NCI-H1417 treated with DMSO at 0.1 percent for 48 hours (cell line): ENCODE measurements at places on chromosomes 13 and 19.
A peak's percentile ranks its signal among the peaks of the same experiment; 100 is the strongest.

GRCh38 chr13:113427562-113428468 lies 25.5 kb downstream of the ADPRHL1 start:
- no peak for DNase-seq

DNA sequence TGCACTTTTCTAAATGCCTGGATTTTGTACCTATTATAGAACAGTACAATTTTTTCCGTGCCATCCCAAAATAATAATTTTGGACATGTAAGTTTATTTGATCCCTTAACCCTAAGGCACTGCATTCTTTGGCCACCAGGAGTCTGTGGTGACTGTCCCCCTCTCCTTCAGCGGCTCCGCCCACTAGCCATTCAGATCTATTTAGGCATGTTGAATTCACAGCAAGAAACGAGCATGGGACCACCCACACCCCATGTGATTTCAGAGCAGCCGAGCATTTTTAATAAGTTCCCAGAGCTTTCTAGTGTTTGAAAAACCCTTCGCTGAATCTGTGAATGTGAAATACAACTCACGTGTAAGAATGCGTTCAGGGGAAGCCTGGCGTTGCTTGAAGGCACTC lies 567.5 kb downstream of the MYO16 start:
- no peak for DNase-seq

DNA sequence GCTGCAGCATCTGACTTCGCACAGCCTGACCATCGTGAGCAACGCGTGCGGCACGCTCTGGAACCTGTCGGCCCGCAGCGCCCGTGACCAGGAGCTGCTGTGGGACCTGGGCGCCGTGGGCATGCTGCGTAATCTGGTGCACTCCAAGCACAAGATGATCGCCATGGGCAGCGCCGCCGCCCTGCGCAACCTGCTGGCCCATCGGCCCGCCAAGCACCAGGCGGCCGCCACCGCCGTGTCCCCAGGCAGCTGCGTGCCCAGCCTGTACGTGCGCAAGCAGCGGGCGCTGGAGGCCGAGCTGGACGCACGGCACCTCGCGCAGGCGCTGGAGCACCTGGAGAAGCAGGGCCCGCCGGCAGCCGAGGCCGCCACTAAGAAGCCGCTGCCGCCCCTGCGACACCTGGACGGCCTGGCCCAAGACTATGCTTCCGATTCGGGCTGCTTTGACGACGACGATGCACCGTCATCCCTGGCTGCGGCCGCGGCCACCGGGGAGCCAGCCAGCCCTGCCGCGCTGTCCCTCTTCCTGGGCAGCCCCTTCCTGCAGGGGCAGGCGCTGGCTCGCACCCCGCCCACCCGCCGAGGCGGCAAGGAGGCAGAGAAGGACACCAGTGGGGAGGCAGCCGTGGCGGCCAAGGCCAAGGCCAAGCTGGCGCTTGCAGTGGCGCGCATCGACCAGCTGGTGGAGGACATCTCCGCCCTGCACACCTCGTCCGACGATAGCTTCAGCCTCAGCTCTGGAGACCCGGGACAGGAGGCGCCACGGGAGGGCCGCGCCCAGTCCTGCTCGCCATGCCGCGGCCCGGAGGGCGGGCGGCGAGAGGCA lies 13.6 kb downstream of the C19orf25 start:
- no peak for DNase-seq

GRCh38 chr13:41107104-41107571 lies 25.5 kb downstream of the KBTBD6 start:
- DNase-seq = no peak

- DNase-seq = no peak
These were observed 58.9 kb upstream of the GJB6 start for GRCh38 chr13:20291037-20291436.

- peak; percentile 35 for DNase-seq
These were observed 177.3 kb upstream of the KL start for GRCh38 chr13:32838945-32839344.

DNA sequence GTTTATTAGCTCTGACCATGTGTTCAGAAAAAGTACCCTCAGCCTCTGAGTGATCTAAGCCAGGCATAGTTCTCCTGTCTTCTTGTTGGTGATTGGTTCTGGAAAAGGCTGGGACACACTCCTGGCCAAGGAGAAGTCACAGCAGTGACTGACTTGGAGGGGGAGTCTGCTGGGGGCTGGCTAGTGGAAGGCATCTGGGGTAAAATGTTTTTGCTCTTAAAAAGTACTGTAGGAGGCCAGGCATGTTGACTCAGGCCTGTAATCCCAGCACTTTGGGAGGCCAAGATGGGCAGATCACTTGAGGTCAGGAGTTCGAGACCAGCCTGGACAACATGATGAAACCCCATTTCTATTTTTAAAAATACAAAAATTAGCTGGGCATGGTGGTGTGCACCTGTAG lies 21.7 kb downstream of the FAM187B start:
- DNase-seq = no peak

GRCh38 chr19:31387717-31388301 lies 38.6 kb upstream of the TSHZ3 start:
- no peak for DNase-seq

- DNase-seq = no peak
These were observed 8.9 kb upstream of the ELF1 start for GRCh38 chr13:41028051-41028450.

- DNase-seq = no peak
These were observed 187.8 kb downstream of the LHFPL6 start for GRCh38 chr13:39415008-39415802.

GRCh38 chr13:108760541-108760940 lies 131.1 kb downstream of the MYO16 start:
- DNase-seq = no peak

DNA sequence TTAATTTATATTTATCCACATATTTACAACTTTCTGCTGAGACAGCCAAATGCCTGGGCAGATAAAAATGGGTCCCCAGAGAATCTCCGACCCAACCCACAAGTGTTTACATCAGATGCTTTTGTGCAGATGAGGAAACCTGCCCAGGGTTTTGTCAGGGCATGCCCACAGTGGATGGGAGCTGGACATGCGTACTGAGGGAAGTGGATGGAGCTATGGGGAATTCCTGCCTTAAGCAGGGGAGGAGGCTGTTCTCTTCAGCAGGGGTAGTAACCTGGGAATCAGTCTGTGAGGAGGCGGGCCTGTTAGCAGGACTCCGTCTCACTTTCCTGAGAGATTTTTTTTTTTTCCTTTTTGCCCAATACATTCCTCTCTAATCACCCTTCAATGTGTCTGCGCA lies 122.9 kb downstream of the RFC3 start:
- DNase-seq = no peak

- no peak for DNase-seq
These were observed 34.9 kb upstream of the UQCRFS1 start for GRCh38 chr19:29247872-29248271.

- DNase-seq = no peak
These were observed 11.2 kb downstream of the CEBPA start for GRCh38 chr19:33290956-33291622.

DNA sequence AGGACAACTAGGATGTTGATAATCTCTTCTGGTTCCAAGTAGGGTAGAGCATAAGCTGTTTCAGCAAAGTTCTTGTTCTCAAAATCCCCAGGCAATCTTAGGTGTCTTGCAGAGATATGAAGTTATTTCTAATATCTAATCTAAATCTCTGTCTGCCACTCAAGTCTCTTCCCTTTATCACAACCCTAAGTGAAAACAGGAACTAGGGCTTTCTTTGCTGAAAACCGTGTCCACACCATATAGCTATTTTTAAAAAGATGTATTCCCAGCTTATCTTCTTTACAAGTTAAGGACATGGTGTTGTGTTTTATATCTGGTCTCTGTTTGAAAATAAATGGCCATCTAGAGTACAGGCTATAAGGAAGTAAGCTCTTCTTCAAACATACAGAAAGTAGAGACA lies 11.3 kb upstream of the RNASEH2B start:
- no peak for DNase-seq

- DNase-seq = no peak
These were observed 27.5 kb upstream of the SHKBP1 start for GRCh38 chr19:40549007-40549708.

GRCh38 chr13:73299787-73300186 lies 241.0 kb downstream of the KLF5 start:
- no peak for DNase-seq

- DNase-seq = no peak
These were observed 454.5 kb downstream of the SUCLA2 start for GRCh38 chr13:47546391-47547225.

- no peak for DNase-seq
These were observed 721 bp downstream of the TNFSF11 start for GRCh38 chr13:42574435-42575311.

DNA sequence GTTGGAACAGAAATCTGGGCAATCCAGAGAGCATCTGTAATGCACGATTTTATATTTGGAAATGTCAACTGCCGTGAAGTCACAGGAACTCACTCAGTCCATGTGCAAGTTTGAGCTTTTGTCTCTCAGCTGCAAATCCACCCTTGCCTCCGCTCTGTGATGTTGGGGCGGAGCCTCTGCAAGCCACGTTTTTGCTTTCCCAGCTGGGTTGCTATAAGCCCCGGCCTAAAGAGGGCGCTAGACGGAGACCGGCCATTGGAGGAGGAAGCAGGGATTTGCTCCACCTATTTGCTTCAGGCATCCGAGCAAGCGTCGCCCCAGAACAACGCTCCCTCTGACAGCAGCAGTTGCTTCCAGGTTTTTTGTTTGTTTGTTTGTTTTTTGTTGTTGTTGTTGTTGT lies 56.2 kb downstream of the TRPM4 start:
- DNase-seq = no peak

DNA sequence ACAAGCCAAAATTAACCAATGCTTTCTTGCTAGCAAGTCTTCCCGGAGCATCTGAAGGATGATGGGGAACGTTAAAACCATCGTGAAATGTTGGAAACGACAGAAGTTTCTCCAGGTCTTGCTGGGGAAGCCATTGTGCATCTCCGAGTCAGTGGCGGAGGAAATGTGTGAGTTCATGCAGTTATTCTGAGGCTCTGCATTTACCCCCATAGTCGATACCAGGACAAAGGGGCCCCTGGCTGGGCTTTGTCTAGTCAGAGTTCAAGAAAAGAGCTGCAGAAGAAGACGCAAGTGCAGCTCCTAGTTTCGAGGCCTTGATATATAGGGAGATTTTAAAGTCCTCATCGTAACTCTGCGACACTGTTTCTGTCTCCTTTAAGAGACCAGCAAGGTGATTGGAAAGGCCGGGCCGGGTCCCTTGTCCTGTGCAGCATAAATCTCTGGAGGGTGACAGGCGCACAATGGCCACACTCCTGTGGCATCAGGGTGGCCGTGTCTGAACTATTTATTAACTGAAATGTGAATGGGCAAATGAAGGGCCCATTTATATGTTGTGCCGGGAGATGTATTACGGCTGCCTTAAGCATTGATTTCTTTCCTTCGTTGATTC lies 172.0 kb downstream of the TEX29 start:
- DNase-seq = no peak

DNA sequence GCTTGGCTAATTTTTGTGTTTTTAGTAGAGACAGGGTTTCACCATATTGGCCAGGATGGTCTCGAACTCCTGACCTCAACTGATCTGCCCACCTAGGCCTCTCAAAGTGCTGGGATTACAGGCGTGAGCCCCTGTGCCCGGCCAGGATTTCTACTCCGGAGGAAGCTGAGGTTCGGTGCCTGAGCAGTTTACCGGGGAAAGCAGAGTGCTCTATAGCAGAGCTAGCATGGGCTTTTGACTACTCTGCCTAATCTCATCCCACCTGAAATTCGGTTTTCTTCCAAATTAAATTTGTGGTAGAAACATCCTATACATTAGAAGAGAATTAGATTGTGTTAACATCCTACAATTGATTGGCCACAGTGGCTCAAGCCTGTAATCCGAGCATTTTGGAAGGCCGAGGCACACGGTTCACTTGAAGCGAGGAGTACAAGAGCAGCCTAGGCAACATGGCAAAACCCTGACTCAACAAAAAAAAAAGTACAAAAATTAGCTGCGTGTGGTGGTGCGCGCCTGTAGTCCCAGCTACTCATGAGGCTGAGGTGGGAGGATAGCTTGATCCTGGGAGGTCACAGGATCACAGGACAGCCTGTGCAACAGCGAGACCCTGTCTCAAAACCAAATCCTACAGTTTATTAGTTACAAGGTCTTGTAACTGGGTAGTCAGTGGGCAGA lies 1.6 kb downstream of the RPL13A start:
- DNase-seq = no peak

- DNase-seq = peak; percentile 60
These were observed 4.2 kb upstream of the DAND5 start for GRCh38 chr19:12965017-12965811.

DNA sequence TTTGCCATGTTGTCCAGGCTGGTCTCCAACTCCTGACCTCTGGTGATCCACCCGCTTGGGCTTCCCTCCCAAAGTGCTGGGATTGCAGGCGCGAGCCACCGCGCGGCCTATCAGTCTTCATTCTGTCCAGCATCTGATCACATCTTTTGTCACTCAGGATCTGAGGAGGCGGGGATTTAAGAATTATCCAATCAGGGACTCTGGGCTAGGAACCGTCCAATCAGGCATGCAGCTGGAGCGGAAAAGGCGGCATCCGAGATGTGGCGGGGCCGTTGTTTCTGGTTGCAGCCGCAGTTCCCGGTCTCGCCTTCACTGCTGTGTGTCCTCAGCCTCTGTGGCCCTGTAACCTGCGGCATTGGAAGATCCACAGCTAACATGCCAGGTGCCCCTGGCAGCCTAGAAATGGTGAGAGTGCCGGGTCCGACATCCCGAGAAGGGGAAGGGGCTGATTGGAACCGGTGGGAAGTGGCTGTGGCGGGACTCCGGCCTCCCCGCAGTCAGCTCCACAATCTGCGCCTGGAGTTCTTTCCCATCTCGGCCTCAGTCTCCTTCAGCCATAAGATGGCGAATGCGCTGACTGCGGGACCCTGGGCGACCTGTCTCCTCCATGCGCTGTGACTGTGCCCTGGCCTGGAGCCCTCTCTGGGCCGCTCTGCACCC lies at the start of gene ZNF729:
Gene ZNF729 (plus strand): TSS at position 291 of the 660 bp plus-strand sequence. CDS start 85 bp downstream, at position 376.
- no peak for DNase-seq

- no peak for DNase-seq
These were observed 47.5 kb upstream of the MED4 start for GRCh38 chr13:48142436-48142835.

DNA sequence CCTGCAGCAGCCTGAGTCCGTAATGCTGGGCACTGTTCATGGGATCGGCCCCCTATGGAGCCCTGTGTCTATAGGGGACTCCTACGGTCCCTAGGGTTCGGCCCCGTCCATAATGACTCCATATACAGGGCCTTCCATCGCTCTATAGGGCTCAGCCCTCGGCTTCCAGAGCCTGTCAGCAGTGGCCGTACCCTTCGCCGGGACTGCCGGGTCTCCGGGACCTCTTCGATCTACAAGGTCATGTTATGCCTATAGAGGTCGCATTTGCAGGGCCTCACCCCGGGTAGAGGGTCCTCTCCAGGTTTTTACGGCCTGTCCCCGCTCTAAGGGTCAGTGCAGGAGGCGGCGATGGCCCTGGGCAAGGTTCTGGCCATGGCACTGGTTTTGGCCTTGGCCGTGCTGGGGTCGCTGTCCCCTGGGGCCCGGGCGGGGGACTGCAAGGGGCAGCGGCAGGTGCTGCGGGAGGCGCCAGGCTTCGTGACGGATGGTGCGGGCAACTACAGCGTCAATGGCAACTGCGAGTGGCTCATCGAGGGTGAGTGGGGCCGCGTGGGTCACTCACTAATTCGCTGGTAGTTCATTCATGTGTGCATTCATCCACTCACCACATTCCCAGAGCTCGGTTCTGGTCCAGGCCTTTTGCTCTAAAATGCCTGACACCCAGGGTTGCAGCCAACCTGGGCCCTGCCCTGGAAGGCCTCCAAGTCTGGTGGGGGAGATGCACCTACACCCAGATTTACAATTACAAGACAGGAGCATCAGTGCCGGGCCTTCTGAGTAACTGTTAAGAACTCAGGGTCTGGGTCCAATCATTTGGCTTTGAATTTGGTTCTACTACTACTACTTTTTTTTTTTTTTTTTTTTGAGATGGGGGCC lies 699 bp downstream of the MEGF8 start:
- no peak for DNase-seq
